ENCODE measurements at places on chromosomes 7 and 10.

DNA sequence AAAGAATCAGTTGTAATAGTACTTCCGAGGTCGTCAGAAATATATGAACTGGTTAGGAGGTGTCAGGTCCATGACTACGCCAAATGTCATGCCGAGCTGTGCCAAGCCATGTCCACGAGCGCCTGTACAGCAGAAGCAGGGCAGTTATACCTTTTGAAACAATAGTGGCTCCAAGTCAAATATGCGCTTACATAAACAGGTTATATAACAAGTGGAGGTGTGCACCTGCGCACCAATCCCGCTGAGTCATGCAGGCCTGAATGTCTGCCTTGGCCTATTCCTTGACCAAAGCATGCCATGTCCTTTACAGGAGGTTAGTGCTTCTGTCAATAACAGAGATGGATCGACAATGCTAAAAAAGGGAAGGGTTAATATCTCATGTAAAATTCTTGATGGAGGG is 21.3 kb upstream of the TRUB1 start:
- DNase-seq: no peak

DNA sequence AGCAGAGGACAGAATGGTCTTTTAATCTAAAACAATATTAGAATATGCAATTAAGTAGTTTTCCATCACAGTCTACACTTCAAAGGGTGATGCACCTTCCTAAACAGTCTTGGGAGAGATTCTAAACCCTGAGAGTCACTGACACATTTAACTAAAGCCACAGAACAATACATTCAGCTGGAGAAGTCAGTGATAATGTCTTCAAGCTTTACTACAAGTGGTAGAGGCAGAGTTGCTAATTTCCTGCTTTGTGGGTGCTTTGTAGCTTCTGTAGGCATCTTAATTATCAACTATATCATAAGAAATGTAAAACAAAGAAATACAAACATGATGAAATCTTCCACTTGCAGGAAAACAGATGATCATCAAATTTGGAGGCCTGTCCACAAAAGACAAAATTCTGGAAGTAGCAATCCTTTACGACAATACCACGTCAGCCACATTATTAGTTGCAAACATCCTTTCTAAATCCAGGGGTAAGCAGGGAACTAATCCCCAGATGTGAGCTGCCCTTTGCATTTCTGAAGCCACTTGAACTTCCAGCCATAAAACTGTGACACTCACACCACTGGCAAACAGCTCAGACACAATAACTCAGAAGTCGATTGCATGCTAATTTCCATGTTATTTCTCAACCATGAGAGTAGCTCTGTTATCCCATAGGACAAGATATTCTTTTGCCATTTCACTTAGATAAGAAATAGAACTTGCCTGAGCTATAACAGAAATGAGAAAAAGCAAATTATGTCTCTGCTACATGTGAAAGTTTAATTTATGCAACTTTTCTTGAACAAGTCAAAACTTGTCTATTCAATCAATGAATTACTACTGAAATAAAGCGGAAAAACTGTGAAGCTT is 212.2 kb downstream of the FAM107B start:
- DNase-seq: no peak

- DNase-seq: no peak
Measured at GRCh38 chr7:99514050-99514449, 9.6 kb downstream of the ZKSCAN5 start.

DNA sequence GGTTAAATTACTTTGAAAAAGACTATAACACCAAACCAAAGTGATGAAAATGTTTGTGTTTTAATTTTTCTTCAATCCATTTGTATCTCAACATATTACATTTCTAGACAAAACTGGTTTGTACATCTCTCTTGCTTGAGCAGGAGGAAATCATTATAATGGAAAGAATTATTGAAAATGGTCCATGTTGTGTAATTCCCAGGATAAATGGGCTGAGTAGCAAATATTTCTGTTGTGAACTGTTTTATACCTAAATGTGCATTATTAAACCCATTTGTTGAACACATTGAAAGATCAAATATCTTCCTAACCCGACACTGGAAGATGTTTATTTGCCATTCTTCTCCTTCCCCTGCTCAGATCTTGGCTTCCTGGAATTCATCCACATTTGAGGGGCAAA is 14.1 kb upstream of the CDK6 start:
- DNase-seq: no peak

GRCh38 chr10:66747451-66747850 is 178.4 kb upstream of the LRRTM3 start:
- no peak for DNase-seq

- DNase-seq: no peak
Measured at GRCh38 chr10:14806318-14806717, 31.5 kb downstream of the CDNF start.

- DNase-seq: no peak
Measured at GRCh38 chr10:34719746-34720145, 95.3 kb downstream of the PARD3 start.

GRCh38 chr10:85570871-85571270 is 795.7 kb downstream of the GRID1 start:
- DNase-seq: no peak

- DNase-seq: no peak
Measured at GRCh38 chr7:105719395-105719794, 138.1 kb upstream of the EFCAB10 start.

GRCh38 chr10:71878327-71879034 is 27.4 kb upstream of the PSAP start:
- no peak for DNase-seq

DNA sequence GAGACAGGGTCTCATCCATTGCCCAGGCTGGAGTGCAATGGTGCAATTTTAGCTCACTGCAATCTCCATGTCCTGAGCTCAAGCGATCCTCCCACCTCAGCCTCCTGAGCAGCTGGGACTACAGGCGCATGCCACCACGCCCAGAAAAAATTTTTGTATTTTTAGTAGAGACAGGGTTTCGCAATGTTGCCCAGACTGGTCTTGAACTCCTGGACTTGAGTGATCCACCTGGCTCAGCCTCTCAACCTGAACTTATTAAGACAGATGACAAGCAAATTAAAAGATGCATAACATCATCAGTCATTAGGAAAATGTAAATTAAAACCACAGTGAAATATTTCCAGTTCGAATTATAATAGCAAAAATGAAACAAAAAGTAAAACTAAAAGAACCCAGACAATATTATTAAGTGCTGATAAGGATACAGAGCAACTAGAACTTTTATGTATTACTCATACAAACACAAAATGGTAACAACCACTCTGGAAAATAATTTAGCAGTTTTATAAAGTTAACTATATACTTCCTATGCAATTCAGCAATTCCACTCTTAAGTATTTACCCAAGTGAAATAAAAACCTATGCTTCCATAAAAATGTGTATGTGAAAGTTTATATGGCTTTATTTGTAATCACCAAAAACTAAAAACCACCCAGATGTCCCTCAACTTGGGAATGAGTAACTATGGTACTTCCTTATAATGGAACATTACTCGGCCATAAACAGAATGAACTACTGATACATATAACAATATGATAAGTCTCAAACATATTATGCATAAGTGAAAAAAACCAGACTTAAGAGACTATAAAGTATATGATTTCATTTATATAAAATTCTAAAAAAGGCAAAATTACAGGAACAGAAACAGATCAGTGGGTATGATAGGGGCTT is 15.3 kb downstream of the ZFAND4 start:
- no peak for DNase-seq

- no peak for DNase-seq
Measured at GRCh38 chr7:128940494-128941322, 3.0 kb downstream of the IRF5 start.

DNA sequence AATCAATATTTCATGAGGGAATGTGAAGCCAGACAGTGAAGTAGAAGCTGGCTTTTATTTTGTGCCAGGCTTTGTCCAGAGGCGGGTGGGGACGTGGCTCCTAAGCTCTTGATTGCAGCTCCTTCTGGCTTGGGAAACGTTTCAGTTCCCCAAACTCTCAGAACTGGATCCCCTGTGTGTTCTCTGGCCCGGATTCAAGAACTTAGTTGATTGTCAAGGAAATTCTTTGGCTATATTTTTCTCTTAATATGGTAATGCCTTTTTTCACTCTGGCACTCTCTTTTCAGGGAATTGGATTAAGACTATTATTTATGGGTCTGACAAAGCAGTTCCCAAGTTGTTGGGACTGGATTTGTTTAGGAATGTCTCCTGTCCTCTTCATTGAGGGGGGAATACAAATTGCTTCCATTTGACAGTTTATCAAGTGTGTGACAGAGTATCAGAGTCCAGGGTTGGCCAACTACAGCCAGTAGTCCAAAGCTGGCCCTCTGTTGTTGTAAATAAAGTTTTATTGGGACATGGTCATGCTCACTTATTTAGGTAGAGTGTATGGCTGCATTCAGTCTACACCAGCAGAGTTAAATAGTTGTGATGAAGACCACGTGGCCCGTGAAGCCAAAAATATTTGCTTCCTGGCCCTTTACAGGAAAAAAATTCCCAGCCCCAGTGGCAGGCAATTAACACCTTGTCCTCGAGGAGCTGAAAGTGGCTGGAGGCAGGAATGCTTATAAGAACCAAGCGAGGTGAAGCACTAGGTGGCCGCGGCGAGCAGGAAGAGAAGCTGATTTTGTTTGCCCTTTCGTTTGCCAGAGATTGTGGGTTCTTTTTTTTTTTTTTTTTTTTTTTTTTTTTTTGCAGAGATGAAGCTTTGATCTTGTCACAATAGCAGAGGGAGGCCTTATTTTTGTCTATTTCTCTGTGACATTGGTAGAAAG is 34.3 kb downstream of the HTRA1 start:
- no peak for DNase-seq

DNA sequence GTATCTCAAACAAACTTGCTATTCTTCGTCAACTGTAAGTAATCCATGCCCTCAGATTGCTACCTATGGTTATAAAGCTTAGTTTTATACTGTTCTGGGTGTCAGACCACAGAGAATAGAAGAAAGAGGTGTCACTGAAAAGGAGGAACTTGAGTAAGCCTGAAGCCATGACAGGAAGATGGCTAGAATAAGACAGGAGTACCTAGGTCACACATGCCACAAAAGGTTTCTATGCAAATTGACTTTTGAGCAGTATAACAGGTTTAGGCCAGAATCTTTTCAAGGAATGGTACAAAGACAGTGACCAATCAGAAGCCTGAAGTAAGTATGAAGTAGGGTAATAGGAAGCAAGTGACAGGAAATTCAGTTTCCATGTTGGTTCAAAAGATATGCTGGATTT is 23.5 kb downstream of the FBXW4 start:
- DNase-seq: no peak

GRCh38 chr10:78190051-78190825 is 156.6 kb downstream of the RPS24 start:
- no peak for DNase-seq

DNA sequence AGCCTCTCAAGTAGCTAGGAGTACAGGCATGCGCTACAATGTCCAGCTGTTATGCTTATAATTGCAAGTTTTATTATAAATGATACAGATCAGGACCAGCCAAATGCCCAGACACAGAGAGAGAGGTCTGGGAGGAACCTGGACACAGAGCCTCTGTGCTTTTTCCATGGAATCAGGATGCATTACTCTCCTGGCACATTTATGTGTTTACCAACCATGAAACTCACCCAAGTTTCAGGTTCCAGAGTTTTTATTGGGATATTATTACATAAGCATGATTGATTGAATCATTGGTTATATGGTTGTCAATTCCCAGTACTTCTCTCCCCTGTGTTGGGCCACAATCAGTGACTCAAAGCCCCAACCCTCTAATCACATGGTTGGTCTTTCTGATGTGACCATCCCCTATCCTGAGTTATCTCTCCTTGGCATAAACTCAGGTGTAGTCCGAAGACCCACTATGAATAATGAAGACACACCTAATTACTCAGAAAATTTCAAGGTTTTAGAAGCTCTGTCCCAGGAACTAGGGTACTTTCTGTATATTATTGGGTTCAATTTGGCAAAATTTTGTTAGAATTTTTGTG is 30.6 kb downstream of the MXI1 start:
- no peak for DNase-seq

DNA sequence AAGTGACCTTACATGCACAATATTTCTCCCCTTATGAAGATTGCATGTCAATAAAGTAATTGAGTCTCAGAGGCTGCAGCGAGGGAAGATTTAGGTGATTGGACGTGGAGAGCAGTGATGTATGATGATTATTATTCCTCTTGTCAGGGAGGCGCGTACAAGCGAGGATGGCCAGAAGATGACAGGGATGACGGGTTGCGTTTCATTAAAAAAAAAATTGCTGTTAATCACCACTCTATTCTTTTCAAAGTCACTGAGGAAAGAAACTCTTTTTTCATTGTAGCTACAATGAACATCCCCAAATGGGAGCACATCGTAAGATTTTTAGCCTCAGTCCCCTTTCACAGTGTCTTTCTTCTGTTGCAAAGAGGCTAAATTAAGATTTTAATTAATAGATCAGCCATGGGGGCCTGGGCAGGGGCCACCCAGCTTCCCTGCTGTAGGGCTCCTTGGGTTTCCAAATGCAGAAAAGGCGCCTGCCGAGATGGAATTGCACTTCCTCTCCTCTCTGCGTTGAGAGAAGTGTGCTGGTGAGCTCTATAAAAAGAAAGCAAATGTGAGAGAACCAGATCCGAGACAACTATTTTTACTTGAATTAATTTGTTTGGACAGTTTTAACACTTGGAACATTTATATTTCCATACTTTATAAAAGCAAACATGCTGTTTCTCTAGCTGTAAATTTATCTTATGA is 998.1 kb downstream of the LRMDA start:
- no peak for DNase-seq

DNA sequence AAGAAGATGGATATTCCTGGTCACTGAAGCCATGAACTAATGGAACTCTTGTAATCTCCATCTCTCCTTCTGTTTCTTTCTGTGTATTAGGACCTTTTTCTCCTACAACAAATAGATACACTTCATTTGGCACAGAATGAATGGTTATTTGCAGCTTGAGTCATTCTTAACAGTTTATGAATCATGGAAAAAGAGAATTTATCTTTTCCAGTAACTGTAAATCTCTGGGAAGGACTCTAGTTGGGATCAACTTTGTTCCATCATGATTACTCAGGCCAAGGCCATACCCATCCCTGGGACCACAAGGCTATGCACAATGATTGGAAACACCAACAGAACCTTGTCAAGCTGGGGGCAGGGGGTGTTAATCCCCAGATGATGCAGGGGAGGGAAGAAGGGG is 36.1 kb upstream of the MDFIC start:
- no peak for DNase-seq

DNA sequence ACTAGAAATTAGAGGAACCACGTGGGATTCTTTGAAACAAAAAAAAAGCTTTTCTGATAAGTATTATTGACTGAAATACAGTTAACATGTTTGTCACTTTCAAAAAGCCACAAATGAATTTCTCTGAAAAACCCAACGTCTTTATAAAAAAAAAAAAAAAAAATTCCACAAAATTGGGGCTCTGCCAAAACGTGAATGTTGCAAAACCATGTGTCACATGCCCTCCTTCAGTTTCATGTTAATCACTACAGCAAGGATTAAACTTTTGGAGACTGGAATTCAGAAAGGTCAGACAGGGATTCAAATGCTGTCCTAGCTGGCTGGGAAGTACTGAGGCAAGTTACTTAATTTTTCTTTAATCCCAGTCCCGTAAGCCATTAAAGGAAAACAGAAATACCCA is 278.0 kb upstream of the KLF14 start:
- DNase-seq: no peak

DNA sequence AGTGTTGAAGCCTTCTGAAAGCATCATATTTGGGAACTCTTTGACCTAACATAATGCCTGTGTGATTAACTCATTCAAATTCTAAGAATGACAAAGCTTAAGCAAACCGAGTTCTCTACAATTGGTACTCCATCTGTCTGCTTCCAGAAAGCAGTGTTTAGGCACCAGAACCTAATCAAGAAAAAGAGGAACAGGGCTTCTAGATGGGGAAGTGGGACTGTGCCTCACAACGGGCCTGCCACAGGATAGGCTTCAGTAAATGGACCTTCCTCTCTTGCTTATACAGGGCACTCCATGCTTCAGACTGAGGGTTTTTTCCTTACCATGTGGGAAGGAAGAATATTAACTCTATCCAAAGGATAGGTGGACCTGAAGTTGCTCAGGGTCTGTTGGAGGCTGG is 808.1 kb downstream of the XPNPEP1 start:
- no peak for DNase-seq

All from stimulated activated CD8-positive, alpha-beta memory T cell treated with anti-CD3 and anti-CD28 coated beads, Interleukin-15, amount 100 ng/mL, for 24 hours (primary cell).